ENCODE measurements at places on chromosomes 7 and 10.

GRCh38 chr7:73815436-73815835, 15.4 kb upstream of the CLDN4 start:
- DNase-seq = no peak

DNA sequence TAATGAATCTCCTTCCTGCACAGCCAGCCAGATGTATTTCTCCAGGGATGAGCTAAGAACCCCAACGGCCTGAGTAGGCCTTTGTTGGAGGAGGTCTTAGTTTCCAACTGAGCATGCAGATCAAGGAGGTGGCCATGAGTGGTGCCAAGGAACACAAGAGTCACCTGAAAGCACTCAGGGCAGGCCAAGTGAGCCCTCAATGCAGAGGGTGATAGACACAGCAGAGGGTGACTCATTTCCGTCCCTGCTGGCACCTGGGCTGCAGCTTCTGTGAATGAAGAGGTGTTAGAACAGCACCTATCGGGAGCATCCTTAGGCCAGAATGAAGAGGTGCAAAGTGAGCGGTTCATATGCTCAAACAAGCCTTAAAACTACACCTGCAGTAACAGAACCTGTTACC, 211.8 kb downstream of the FRMD4A start:
- DNase-seq = no peak

GRCh38 chr10:47363781-47364180, 15.6 kb downstream of the RBP3 start:
- DNase-seq = no peak

GRCh38 chr10:71572962-71573361, 146.6 kb downstream of the C10orf105 start:
- no peak for DNase-seq

- no peak for DNase-seq
These were observed 242.7 kb upstream of the PRSS1 start for GRCh38 chr7:142506601-142507000.

- no peak for DNase-seq
These were observed 36.6 kb upstream of the AGR3 start for GRCh38 chr7:16918288-16918895.

GRCh38 chr10:131848741-131849590, 51.8 kb upstream of the PPP2R2D start:
- no peak for DNase-seq

- no peak for DNase-seq
These were observed 47.2 kb upstream of the NRP1 start for GRCh38 chr10:33381451-33382215.

- DNase-seq = no peak
These were observed 31.3 kb downstream of the RABGEF1 start for GRCh38 chr7:66771795-66772194.

- DNase-seq = no peak
These were observed 450.2 kb upstream of the GALNT17 start for GRCh38 chr7:70681469-70682350.

DNA sequence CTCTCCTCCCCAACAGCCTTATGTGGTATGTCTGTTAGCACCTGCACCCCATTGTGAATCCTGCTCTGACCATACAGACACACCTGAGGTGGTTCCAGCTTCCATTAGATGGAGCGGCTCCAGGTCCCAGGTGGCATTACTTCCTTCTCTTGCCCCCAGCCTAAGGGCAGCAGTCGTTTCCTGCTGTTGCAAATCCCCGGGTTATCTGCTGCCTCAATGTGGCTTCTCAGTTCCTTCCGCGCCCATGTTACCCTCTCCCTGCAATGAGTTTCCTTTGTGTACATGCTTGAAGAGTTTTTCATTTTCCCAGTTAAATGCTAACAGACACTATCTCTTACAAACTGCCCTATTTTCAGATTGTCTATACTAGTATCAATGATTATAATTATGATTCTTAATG, 62.8 kb upstream of the PRKCQ start:
- DNase-seq = no peak

- no peak for DNase-seq
These were observed 363.3 kb downstream of the ARL4A start for GRCh38 chr7:13050703-13051102.

GRCh38 chr10:128047351-128047750, 78.9 kb downstream of the MKI67 start:
- DNase-seq = no peak

- DNase-seq = peak; percentile 29
These were observed 55.1 kb downstream of the CYCS start for GRCh38 chr7:25069900-25070443.

DNA sequence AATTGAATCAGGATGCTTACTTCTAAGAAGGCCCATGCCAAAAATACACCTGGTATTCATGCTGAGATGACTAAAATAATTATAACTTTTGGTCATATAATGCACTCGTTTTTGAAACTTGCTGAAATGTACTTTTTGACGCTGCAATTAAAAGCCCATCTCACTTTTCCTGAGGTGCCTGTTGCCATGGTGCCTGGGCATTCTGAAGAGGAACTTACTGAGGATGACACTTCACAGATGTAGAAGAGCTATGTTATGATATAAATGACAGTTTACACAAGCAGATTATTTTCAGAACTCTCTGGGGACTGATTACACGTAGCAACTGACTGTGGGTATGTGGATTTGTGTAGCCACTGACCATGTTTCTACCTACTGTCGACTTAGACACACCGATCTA, 182.4 kb downstream of the TPK1 start:
- DNase-seq = no peak

DNA sequence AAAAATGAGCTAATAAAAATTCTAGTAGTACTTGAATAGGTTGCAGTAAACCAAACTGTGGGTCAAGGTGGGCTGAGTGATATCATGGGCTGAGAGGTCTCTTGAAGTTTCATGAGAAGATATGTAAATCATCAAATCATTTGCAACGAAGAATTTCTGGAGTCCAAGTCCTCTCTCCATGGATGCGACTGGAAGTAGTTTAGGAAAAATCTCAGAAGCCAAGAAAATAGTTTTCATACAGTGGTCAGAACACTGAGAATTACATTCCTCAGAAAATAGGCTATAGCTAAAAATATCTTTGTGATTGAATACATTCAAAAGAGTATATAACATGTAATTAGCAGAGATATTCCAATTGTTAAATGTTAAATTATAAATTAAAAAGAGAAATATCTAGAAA, 3.6 kb upstream of the IFIT1 start:
- no peak for DNase-seq

DNA sequence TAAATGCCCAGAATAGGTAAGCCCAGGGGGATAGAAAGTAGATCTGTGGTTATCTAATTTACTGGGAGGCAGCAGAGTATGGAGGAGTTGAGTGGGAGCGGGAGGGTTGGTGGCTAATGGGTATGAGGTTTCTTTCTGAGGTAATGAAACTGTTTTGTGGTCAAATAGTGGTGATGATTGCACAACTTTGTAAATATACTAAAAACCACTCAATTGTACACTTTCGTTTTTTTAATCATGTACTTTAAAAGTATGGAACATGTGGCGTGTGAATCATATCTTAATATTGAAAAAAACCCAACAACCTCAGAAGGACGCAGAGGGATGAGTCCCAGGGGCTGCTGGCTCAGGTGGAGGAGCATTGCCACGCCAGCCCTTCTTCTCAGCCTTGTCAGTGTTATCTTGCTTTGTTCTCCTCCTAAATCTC, 118.1 kb downstream of the WDR11 start:
- no peak for DNase-seq

GRCh38 chr7:107638594-107638993, 22.0 kb upstream of the SLC26A4 start:
- no peak for DNase-seq

DNA sequence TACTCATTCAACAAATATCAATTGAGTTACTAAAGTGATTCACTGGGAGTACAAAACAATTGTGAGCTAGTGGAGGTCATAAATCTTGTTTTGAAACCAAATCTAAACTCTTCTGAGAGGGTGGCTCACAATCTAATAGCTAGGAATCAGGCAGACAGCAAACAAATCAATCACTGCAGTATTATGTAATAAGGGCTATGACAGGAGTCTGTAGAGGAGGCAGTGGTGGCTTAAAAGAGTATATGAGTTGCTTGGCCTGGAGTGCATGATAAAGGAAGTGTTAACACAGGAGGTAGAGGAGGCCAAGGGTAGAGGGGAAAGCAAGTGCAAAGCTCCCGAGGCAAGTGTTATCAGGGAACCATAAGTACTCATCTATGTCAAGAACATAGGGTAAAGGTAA, 16.5 kb downstream of the MYPN start:
- DNase-seq = no peak

DNA sequence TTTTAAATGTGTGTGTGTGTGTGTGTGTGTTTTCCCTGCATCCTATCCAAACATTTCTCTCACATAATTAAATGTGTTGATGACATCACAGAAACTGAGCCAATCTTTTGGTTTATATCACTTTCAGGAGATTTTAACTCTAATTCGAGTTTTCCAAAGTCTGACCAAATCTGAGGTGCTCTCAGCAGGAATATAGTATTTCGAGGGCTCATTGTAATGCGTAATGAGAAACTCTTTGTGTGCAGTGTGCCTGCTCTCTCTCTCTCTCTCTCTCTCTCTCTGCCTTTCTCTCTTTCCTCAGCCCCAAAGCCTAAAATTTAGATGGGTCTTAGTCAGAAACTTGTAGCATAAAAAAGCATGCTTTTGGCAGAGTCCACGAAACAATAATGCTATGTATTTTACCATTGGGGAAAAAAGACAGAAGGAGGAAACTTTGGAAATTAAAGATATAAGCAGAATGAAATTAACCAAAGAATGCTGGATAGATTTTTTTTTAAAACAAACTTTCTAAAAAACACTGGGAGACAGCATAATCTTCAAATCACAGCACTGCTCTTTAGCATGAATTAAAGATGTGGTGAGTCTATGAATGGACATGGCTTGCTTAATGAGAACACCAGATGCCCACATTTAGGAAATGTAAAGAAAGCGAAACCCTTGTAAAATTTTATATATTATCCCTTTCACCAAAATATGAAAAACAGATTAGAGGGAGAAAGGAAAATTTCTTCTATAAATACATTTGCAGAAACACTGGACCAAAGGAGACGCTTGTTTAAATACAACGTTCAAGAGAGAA, 206.8 kb upstream of the HABP2 start:
- DNase-seq = no peak

DNA sequence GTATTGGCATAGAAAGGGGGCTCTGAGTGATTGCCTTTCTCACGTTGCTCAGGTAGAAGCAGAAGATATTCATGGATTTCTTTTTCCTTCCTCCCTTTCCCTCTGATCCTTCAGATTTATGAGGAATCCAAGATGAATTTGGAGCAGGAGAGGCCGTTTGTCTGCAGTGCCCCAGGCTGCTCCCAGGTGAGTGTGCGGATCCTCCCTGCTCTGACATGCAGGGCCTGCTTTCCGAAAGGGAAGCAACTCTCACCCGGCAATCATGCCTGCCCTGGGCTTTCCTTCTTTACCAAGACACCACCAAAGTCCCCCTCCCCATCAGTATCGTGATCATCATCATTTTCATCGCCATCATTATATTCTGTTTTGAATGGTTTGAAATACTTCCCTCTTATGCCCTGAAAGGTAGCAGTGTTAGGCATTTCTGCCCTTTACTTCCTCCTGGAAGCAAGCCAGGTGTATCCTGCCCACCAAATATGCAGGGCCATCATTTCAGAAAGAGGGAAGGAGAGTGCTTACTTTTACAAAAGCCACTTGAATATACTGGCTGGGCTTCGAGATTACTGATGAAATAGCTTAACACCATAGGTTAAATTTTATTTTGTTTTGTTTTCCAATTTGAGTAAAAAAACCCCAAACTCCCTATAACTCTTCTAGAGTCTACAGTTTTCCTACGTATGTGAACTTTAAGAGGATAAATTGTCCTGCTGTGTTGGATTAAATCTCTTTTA, 75.9 kb downstream of the CREB5 start:
- no peak for DNase-seq

DNA sequence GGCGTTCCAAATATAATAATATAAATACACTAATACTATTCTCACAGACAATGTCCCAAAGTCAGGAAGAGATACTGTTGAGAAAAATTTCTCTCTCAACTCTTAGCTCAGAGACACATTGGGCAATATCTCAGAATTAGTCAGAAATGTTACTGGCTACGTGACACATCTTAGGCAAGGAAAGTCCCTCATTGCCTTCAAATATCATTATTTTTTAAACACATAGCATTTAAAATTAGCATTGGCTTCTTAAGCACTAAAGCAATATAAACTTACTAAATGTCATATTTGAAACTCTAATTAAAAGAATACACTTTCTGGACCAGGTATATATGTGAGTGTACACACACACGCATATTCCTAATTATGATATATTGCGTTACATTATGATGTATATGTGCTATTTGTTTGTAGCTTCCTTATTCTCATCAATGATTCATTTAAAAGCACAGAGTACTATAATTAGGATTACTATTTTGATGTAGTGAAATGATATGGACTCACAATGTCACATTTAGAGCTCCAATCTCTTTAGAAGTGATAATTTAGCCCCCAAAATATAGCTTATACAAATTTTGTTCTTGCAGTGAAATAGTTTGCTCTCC, 255.8 kb downstream of the TWIST1 start:
- DNase-seq = no peak

DNA sequence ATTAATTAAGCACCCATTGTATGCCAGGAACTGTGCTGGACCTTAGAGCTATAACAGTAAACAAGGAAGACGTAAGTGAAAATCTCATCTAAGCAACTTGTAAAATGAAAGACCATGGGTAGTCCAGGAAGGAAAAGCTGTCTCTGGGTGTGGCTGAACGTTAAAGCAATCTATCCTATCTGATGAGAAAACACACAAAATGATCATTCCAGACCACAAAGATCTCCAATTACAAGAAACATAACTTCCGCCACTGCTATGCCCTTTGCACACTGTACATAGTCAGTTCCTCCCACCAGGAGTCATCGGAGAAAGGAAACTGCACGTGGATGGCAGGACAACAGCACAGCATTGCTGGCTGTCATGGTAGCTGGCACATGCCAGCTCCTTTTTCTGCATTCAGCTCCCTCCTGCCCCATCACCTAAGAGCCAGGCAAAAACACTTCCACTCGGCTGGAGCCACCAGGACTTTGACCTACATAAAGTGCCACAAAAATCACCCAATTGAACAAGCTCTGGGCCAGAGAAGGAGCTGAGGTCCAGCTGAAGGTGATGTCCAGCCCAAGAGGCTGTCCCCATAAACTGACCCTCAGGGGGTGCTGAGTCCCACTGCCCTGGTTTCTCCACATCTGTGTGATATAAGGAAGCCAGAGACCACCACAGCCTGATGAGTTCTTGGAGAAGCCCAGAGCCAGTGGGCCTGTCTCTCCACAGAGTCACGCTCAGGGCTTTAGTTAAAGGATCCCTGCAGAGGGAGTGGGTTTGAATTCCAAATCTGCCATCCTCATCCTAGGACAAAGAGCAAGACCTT, 56.4 kb downstream of the STEAP1B start:
- DNase-seq = no peak

- no peak for DNase-seq
These were observed 8.6 kb downstream of the PSAP start for GRCh38 chr10:71842422-71842821.

All from D721Med (cell line).